Brain microvascular endothelial cell (primary cell): ENCODE measurements at places on chromosomes 1 and 21.

- DNase-seq: no peak
Observed at GRCh38 chr1:87785386-87785785, 456.7 kb downstream of the LMO4 start.

DNA sequence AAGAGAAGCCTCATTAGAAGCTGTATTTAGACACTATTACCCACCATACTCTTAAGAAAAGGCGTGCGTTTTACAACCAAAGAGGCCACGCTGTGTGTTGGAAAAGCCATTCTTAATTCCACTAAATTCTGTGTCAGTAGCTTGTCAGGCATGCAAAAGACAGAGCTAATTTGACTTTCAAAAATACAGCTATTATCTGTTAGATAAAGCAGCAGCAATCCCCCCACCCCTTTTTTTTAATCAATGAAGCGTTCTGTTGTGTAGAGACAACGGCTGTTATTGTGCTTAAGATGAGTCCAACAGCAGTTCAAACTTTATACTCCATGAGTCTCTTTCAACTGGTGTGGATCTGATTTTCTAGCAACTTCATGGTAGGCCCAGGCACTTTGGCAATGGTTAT is 43.5 kb downstream of the PLA2G4A start:
- no peak for DNase-seq

- no peak for DNase-seq
Observed at GRCh38 chr1:2272686-2273400, 44.7 kb downstream of the SKI start.

DNA sequence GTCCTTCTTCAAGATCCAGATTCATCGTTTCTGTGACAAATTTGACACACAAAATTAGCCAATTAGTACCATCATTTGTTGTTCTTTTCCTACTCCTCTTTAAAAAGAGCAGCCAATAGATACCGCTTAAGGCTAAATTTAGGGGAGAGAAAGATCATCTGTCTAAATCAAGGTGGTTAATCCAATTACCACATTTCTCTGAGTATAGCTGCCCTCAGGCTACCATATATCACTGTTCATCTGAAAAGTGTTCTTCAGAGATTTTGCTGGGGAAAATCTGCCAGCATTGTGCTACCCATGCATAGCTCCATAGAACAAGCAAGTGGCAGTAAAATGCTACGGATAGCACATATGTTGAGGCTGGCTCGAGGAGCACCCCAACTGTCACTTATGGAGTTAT is 110.3 kb upstream of the ESRRG start:
- DNase-seq: no peak

DNA sequence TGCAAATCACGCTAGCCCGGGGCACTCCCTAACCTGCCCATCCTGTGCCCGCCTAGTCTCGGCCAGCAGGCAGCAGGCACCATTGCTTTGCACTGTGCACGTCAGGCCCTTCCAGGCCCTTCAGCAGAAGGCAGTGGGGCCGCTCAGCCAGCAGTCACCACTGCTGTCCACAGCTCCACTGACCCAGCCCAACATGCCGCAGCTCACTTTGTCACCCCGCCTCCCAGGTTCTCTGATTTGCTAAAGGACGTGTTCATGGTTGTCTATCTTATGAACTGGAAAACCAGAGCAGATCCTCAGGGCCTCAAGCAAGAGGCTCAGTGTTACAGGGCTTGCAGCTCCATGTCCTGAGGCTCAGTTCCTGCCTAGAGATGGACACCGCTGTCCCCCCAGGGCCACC is 14.2 kb upstream of the SPOCD1 start:
- DNase-seq: no peak
